Activated CD4-positive, alpha-beta memory T cell treated with anti-CD3 and anti-CD28 coated beads, Interleukin-2, amount 10 ng/mL, durations not matched to agents 7 days and 5 days (primary cell): ENCODE measurements at places on chromosomes 5 and 9.

DNA sequence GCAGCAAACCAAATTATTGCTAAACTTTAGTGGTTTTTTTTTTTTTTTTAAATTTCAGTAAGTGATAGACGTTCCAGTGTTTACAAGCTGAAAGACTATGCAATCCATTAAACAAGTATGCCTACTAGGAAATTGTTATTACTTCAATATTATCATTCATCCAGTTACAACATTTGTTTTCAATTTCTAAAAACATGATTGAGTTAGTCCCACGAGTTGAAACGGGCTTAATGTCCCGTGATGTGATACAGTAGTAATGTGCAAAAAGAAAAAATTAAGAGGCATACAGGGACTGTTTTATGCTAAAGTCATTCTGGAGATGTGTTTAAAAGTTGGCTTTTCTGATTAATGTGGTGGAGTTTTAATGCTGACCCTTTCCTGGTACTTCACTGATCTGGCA is 550.3 kb upstream of the DMAC1 start:
- DNase-seq, result no peak

GRCh38 chr5:60455589-60455988 is 244.4 kb downstream of the DEPDC1B start:
- no peak for DNase-seq

GRCh38 chr5:63563008-63563917 is 399.0 kb downstream of the HTR1A start:
- no peak for DNase-seq

DNA sequence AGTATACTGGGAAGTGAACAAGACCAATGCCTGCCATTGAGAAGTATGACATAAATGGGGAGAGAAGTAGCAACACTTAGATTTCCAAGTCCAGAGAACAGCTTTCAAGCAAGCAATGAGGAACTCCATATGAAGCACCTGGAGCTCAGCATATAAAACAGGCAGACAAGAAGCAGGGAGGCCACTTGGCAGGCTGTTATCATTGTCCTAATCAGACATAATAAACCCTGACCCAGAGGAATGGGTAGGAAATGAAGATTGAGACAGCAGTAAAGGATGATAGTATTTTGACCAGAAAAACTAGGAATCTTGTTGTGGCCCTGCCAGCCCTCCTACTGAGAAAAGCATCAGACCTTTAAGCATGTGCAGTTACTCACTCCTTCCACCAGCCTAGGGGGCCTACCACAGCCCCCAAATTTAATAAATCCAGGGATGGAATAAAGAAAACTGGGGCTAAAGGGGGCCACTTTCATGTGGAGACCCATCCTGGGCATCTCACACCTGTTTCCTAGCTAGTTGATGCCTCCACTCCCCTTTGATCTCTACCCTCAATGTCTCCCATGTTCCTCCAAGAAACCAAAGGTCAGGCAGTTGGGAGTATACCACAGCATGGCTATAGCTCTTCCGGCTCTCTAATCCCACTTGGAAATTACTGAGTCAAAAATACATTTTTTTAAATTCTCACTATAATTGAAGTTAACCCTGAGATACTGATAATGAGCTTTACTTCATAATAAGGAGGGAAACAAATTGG is 135.1 kb downstream of the SIL1 start:
- no peak for DNase-seq

DNA sequence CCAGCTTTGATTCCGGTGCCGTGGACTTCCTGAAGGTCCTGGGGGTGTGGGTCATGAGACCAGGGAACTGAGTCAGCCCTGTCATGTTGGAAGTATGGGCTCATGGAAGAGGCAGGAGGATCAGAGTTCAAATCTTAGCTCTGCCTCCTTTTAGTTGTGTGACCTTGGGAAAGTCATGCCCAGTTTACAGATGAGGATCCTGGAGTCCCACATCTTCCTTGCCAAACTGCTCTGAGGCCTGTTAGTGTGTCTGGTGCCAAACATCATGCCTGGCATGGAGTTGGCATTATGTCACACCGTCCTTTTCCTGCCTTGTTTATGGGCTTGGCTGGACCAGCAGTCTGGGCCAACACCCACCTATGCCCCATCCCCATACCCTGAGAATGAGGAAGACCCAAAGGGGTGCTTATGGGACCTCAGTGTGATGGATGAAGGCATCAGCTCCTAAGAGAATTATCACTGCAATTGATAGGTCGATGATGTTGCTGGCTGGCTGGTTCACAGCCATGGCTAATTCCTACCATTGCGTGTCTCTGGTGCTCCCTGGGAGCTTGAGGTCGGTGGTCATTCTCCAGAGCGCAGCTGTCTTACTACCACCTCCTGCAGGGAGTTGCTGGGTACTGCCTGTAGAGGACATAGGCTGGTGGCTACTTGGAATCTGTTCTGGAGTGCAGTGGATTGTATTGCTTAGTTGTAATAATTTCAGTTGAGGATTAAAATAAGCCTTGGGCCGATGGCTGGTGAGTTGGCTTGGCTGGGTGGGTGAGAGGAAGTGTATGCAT is 140.5 kb upstream of the PITX1 start:
- DNase-seq, result no peak

DNA sequence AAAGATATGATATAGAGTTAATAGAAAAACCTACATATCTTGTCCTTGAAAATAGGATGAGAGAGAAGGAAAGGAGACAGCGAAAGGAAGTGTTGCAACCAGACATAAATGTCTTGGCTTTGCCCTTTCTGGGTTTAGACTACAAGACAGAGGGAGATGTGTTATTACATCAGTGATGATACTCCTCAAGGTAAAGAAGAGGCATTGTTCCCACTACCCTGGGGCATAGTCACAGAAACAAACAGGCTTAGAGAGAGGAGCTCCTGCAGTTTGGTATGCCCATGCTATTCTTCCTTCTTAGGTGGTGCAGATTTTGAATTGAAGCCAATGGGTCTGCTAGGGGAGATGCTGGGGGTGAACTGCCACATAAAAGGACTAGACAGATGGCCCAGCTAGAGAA is 166.8 kb upstream of the RFX3 start:
- DNase-seq, result no peak

DNA sequence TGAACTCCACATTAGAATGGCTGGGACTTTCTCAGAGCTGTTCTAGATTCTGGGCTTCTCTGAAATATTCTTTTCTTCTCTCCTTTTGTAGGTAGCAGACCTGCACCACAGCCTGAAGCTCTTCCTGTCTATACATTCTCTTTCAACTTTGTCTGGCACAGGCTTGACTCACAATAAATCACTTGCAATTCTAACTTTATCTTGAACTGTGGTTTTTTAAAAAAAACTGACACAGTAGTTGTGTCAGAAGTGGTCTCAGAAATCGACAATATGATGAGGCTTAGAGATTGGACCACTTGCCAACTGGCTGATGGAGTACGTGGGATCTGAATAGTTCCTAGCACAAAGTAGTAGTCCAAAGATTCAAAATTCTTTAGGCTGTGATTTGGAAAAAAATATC is 24.1 kb upstream of the CDH9 start:
- DNase-seq, result no peak

DNA sequence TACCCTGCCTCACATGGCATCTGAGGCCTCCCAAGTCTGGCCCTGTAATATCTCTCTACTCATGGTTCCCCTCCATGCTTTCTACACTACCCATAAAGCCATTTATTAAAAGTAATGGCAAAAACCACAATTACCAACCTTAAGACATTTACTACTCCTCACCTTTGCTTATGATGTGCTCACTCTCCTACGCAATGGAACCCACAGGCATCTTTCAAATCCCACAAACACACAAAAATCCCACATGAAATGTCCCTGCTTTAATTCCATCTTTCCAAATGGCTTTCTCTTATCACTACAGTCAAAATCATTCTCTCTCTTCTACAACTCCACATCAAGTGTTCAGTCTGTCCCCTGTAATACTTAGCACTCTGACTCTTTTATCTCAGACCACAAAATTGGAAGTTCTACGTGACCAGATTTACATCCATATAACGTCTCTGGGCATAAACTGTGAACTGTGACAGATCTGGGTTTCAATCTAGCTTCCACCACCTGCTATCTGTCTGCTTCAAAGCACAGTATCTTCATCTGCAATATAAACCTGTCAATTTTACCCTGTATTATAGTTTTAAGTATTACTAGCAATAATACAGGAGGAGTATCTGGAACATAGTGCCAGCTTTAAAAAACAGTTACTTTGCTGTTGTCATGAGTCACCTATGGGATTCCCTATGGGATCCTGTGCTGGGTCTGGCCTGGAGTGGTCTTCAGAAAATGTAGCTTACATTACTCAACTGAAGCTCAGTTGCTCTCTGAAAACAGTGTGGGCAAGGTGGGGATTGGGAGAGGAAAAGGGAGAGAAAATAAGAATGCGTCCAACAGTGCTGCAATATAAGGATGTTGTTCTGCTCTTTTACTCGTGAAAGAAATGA is 137.1 kb upstream of the TRIM32 start:
- DNase-seq, result no peak

DNA sequence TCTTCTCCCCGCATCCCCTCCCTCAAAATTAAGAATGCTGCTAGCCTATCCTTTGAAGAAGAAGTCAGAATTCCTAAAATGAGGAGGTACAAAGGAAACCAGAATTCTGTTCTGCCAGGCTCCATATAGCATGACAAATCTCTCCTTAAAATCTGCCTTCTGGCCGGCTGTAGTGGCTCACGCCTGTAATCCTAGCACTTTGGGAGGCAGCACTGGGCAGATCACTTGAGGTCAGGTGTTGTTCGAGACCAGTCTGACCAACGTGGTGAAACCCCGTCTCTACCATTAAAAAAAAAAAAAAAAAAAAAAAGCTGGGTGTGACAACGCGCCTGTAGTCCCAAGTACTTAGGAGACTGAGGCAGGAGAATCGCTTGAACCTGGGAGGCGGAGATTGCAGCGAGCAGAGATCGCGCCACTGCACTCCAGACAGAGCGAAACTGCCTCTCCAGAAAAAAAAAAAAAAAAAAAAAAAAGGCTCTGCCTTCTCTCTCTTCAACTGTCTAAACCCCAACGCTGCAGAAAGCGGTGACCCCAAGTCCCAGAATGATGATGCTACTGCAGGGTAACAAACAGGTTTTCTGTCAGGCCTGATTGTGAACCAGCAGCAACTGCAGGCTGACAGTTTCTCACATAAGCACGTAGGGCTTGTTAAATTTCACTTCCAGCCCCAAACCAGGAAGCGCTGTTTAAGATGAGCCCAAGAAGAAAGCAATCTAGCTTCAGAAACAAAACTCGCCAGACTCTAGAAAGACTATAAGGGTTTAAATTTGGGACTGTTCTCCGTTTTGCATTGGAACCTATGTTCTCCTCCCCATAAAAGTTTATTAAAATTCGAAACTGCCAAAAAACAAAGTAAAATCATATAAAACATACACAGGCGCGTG is 963 bp upstream of the CAST start:
- peak; percentile 63 for DNase-seq

GRCh38 chr9:136729144-136729543 is 13.6 kb downstream of the LCN10 start:
- DNase-seq, result no peak

- no peak for DNase-seq
Measured at GRCh38 chr5:68657055-68657961, 436.5 kb upstream of the SLC30A5 start.

GRCh38 chr5:119291877-119292276 is 63.9 kb upstream of the TNFAIP8 start:
- DNase-seq, result no peak

DNA sequence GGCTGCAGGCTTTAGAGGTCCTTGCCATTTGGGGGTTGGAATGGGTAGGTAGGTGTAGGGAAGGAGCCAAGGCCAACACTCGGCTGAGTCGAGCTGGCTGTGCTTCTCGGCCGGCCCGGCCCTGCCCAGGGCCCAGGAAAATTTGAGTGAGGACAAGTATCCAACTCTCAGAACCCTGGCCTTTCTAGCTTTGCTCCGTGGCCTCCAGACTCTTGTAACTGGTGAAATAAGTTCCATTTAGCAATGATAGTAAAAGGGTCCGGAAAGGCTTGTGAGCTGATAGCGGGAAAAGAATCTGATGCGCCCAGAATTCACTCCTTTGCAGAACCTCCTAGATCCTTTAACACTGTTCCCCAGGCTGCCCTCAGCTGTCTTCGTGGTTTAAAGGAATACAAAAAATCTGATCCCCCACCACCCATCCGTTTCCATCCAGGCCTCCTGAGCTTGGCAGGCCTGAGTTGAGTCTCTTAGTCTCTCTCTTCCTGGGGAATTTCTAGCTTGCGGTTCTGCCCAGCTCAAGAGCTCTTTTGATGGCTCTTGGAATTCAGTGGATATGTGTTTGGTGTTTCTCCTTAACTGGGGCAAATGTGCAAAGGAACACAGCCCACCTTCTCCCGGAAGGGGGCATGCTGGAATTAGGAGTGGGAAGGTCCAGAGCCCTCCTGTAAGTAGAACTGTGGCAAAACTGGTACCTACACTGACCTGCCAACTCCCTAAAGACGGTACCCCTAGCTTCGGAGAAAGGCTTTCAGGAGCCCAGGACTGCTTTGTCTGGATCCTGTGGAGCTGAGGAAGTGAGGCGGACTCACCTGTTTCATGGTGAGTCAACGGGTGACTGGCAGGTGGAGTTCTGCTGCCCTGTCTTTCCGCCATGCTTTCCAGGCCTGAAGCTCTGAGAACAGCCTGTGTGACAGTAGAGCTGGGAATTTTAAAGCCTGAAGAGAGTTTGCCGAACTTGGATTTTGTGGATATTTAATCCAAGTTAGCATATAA is 1.7 kb downstream of the DMRT3 start:
- DNase-seq, result no peak

DNA sequence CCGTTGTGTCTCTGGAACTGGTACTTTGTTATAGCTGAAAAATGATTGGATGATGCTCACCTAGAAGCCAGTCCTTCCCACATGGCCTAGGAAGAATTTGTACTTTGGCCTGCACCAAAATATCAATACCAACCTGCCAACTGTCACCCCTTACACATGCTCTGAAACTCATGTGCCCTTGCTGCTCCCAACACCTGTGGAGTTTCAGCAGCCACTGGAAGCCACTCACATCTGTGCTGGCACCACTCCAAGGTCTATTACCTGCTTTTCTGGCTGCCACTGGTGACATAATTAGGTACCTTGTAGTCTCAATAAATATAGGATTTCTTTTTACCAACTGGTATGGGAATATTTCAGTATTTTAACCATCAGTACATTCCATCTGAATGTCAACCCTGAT is 363.6 kb downstream of the SH3GL2 start:
- DNase-seq, result no peak

DNA sequence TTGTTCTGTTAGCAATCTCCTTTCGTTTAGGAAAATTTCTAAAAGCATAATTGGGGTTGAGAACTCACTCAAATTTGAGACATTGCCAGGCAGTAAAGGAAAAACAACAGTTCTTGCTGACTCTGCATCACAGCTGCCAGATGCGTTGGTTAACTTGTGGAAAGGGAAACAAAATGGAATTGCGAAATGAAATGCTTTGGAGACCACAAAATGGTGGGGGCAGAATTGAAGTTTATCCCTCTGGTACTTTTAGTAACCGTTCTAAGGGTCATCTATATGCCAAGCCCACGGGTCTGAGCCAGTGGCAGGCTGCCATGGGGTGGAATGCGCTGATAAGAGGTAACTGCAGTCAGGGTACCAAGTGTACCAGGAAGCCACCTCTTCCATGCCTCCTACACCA is 28.6 kb upstream of the SELENOP start:
- no peak for DNase-seq

- no peak for DNase-seq
Measured at GRCh38 chr5:55160493-55161209, 680 bp downstream of the GPX8 start.

- DNase-seq, result no peak
Measured at GRCh38 chr9:106927916-106928315, 65.0 kb downstream of the ZNF462 start.
